ENCODE measurements at places on chromosomes 13 and 19.

DNA sequence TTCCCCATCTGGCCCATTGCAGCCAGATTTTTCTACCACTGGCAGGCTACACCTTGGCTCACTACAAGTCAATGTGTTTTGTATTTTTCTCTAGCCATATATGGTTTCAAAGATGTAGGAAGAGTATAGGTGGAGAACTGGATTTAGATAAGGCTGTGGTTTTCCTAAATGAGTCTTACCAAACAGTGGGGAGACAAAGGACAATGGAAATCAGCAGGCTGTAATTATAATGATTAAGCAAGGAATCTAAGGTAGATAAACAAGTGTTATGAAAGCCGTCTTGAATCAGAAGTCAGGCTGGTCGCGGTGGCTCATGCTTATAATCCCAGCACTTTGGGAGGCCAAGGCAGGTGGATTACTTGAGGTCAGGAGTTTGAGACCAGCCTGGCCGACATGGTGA, 11.2 kb downstream of the IGFL1 start:
- DNase-seq = no peak

DNA sequence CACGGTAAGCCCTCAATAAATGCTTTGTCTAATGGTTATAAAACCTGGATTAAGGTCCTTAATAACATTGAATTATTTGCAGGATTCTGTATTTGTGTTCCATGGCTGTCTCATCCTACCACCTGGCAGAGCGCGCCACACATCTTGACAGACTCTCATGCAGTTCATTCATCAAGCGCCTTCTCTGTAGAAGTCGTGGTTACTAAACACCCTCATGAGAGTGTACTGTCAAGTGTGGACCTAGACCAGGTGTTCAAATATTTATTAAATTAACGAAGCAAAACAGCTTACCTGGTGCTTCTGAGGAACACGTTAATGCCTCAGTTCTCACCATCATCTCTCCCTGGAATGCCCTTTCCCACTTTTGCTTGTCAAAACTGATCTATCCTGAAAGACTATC, 13.1 kb upstream of the FBXL3 start:
- no peak for DNase-seq

DNA sequence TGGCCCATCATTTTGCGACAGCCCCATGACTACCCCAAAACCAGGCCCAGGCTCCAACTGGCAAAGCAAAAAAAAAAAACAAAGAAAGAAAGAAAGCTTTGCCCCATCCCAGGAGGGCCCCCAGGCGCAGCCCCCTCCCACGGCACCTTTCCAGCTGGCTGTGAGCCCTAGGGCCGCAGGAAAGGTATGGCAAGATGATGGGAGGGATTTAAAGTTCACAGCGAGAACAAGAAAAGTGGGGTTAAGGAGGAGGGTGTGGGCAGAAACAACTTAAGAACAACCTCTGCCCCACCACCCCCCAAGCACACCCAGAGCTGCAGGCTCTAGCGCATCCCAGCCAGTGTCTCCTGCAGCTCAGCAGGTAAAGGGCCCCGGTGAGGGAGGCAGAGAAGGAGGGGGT, at the start of gene CYP2F1:
Gene CYP2F1, plus strand, starts transcription at position 301 of the 400 bp plus-strand sequence. CDS start 1,757 bp downstream, outside the sequence.
- no peak for DNase-seq

DNA sequence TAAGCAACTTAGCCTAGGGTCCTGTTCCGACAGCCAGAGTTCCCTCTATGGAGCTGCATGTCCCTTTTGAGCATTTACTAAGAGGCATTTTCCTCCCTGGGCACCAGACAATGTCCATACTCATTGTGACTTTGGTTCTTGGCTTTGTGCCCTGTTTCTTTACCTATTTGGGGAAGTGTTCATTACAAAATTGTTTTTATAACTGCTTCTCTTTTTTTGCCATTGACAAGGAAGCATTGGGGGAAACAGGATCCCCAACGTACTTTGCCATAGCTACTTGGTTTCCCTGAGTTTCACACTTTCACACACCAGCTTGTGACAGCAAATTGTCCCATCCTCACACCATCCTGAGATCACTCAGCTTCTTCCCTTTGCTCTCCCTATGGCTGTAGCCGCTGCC, 81.1 kb upstream of the SIAH3 start:
- DNase-seq = no peak

- no peak for DNase-seq
These were observed 7.1 kb downstream of the RAB11B start for GRCh38 chr19:8397271-8397670.

DNA sequence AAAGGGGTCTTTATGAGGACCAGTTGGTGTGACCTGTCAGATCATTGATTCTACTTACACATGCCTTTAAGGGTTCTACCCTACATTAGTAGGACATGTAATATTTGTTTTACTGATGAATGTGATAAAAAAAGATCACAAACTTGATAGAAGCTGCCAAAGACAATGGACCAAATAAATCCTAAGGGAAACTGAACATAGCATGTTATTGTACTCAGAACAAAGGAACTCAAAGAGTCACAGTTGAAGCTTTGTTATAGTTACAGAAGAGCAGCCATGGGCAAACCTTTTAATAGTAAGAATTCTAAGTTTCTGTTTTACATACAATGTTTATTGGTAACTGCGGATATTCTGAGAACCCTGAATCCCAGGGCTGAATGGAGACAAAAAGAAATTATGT, 780.1 kb downstream of the SLITRK6 start:
- DNase-seq = no peak

DNA sequence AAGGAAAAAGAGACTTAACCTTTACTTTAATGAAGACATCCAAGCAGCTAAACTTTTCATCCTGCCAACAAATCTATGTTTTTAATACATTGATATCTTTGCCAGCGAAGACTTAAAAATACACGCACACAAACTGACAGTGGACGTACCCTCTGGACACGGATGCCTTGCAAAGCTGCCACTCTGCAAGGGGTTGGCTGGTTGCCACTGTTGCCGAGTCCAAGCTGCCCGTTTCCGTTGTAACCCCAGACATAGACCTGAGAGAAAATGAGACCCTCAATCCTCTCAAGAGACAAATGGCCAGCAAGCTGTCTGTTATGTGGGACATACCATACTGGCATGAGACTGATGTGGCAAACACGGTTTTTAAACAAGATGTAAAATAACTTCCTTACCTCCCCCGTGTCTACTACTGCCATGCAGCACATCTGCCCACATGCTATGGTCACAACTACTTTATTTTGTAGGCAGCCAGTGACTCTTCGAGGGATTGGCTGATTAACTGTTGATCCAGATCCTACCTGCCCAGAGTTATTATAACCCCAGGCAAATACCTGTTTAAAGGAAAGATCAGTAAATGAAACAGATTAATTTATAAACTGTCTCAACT, 21.2 kb downstream of the RCBTB2 start:
- no peak for DNase-seq

- DNase-seq = no peak
These were observed 185.3 kb upstream of the EDNRB start for GRCh38 chr13:78103936-78104335.

- no peak for DNase-seq
These were observed 5.0 kb downstream of the KIRREL2 start for GRCh38 chr19:35861640-35862160.

DNA sequence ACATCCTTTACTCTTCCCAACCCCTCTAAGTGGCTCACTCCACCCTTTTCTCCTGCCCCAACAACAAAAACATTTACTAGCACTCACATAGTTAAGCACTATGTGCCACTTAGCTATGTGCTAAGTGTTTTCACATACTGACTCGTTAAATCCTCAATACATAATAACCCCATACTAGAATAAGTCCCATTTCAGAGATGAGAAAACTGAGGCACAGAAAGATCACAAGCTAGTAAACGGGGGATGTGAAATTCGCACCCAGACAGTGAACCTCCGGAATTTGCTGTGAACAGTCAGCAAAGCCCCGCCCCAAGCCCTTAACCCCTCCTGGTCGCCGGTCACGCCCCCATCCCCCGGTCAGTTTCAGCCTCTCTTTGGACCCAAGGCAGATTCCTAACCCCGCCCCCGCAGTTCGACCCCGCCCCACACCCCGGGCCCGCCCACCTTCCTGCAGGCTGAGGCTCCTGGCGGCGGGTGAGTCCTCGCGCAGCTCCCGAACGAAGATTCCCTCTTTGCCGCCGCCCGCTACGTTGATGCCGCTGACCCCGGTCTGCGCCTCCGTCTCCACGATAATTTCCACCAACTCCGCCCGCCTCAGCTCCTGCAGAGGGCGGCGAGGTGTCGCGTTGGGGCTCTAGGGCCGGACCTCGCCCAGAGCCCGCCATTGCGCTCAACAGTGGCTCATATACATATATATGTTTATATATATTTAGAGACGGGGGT, 9.8 kb downstream of the PRX start:
- peak; percentile 63 for DNase-seq

GRCh38 chr19:54871696-54872095, 2.3 kb upstream of the FCAR start:
- DNase-seq = no peak

DNA sequence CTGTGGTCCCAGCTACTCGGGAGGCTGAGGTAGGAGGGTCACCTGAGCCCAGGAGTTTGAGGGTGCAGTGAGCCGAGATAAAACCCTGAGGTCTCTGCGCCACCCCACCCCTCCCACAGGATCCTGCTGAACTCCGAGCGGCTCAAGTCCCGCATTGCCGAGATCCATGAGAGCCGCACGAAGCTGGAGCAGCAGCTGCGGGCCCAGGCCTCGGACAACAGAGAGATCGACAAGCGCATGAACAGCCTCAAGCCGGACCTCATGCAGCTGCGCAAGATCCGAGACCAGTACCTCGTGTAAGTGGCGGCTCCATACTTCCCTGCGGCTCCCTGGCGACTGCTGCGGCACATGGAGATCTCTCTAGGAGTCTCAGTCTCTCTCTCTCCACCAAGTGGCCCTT, 6.6 kb upstream of the IFI30 start:
- DNase-seq = no peak

DNA sequence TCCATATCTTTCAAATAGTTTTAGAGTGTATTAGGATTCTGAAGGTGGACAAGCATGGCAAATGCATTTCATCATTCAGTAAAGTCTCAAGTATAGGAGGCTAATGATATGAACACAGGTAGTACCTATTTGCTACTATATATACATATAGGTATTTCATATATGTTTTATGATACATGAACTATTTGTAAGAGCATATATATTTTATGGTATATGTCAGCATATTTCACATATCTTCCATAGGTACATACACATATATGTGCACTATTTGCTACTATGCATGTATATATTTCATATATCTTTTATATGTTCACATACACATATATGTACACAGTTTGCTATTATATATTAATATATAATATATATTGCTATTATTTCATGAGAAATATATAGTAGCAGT, 1291.7 kb upstream of the MIR17HG start:
- DNase-seq = no peak

GRCh38 chr13:32041429-32041828, 9.9 kb downstream of the FRY start:
- DNase-seq = no peak

GRCh38 chr19:45471111-45471930, 3.5 kb downstream of the FOSB start:
- DNase-seq = no peak

DNA sequence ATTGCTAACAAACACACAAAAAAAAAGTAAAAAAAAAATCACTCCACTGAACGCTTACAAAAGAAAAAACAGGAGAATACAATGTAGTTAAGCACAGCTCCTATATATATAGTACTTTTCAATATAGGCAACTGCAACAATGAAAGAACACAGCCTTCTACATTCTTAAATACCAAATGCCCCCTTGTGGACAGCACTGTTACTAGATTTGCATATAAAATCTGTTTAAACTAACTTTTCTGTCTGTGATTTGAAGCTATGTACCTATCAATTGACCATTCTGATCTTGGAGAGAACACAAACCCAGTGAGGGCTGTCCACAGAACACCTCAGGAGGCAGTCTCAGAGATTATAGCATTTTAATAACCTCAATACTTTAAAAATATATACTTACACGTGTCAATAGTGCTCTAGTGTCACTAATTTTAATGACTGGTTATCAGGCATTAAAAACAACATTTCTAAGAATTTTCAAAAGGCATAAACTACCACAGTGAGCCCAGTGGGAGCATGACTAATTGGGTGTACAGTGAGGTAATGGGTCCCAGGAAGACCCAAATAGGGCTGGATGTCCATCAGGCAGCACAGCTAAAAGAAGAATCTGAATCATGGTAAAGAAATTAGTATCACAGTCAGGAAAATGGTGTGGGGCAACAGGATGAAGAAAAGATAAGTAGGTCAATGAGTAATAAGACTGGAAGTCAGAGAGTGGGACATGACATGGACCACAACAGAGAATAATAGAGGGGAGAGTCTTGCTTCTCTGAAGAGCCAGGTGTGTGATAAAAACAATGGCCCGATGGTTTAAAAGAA, 22.2 kb downstream of the CCDC169 start:
- DNase-seq = no peak

DNA sequence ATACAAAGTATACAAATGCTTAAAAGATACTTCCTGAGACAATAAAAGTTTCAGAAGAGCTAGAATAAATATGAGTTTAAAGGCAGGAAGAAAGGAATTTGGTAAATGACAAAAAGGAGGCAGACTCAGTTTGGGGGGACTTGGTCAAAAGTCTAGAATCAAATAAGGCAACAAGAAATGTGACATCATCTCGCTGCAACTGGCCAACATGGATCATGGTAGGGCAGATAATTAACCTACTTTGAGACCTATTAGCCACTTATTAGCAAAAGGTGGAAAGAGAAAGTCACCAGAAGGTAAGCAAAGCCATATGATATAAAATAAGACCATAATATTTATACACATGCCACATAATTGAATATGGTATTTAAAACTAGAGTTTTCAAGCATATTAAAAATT, 5.3 kb downstream of the USP12 start:
- DNase-seq = no peak

DNA sequence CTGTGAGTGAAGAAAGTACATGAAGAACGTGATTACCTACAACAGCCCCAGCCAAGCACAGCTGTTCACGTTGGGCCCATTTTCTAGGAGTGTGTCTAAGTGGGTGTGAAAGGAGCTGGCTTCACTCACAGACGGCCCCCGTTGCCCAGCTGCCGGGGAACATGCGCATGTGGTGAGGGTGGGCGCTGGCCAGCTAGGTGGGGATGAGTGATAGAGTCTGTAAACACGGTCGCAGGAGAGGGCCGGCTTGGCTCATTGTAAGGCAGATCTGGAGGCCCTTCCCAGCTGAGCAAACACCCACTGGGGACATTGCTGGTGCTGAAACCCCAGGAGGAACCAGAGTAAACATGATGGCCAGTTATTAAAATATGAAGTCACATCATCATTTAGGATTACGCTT, 160.5 kb downstream of the TEX29 start:
- no peak for DNase-seq

DNA sequence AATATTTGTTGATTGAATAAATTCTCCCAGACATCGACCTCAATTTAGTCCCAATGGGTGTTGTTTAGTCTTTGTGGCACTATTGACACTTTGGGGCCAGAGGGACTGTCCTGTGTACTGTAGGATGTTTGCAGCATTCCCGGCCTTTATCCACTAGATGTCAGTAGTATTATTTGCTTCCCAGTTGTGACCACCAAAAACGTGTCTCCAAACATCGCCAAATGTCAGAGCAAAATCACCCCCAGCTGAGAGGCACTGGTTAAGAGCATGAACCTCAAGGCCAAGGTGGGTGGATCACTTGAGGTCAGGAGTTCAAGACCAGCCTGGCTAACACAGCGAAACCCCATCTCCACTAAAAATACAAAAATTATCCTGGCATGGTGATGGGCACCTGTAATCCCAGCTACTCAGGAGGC, 15.4 kb downstream of the NLRP12 start:
- no peak for DNase-seq

All from esophagus squamous epithelium (tissue), 5 donors.